ENCODE measurements at places on chromosomes 13 and 19.

DNA sequence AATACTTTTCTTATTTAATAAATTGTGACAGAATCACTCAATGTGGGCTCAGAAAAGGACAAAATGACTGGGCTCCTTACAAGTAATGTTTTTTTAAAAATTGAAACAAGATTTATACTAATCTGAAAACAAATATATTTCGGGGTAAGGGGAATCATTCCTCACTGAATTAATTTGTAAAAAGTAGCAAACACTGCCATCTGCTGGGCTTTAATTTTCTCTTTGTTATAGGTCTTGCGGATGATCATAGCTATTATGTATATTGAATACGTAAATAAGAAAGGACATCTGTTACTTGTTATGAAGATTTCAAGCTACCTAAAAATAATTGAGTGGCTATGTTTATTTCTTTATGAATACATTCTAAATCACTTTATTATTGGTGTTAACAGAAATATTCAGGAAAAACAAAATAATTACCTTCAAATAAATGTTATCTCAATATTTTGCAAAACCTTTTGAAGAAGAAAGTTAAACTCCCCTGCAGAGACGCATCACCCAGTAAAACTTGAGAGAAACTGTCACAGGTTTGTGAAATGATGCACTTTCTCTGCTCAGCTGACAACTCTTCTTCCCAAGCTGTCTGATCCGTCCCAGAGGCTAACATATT lies 17.8 kb upstream of the ENOX1 start:
- peak; percentile 75 for DNase-seq

GRCh38 chr13:52104624-52105023 lies 24.2 kb downstream of the NEK5 start:
- peak; percentile 7 for DNase-seq

DNA sequence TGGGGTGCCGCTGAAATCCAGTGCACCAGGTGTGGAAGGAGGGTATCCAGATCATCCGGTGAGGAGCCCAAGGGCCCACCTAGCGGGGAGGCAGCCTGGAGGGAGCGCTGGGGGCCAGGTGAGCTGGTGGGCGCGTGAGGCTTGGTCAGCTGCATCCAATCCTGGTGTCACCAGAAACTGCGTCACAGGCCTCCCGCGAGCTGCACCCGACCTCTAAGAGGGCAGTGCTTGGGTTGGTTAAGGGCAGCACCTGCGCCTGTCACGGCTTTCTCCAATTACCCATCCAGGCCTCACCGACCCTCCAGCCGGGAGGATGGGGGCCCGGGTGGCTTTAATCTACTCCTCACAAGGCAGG lies 284 bp downstream of the RNF17 start:
- no peak for DNase-seq

DNA sequence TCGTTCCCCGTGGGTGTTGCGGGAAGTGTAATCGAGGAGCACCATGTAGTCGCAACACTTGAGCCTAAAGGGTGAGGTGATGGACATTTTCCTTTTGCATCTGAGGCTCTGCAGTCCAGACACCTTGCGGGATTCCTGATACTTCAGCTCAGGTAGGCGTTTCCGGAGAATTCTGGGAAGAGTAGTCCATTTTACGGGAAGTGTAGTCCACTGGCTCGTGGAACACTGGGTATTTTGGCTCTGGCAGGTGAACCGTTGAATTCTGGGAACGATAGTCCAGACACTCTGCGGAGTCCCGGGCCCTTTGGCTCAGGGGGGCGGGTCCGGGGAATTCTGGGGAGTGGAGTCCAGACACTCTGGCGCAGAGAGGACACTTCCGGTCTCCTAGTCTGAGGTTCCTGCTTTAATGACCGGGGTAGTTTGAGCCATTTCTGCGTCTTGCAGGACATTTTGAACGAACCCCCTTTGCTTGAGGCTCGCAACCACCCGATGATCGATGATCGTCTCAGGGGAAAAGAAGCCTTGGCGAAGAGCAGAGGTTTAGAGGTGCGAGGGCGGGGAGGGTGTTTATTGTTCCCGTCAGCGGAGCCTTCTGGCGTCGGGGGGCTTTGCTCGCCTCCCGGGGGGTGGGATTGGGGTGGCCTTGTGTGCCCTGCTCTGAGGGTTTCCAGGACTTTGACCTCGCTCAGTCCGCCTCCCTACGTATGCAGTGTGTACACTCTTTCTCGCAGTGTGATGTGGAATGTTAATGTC lies at the start of gene ZNF223:
ZNF223 (plus strand) TSS at position 387 of the 753 bp plus-strand sequence. CDS start 3,141 bp downstream, outside the sequence.
- DNase-seq = peak; percentile 96

GRCh38 chr19:628168-628567 lies 5.2 kb downstream of the POLRMT start:
- DNase-seq = no peak

GRCh38 chr19:50266896-50267295 lies 62.3 kb downstream of the KCNC3 start:
- no peak for DNase-seq

GRCh38 chr13:32024750-32025149 lies 6.8 kb upstream of the FRY start:
- no peak for DNase-seq

DNA sequence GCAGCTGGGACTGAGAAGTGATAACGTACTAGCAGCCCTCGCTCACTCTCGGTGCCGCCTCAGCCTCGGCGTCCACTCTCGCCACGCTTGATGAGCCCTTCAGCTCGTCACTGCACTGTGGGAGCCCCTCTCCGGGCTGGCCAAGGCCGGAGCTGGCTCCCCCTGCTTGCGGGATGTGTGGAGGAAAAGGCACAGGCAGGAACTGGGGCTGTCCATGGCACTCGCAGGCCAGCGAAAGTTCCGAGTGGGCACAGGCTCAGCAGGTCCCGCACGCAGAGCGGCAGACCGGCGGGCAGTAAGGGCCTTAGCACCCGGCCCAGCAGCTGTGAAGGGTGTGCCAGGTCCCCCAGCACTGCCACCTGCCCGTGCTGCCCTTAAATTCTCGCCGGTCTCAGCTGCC lies 38.8 kb upstream of the SGCG start:
- DNase-seq = no peak

DNA sequence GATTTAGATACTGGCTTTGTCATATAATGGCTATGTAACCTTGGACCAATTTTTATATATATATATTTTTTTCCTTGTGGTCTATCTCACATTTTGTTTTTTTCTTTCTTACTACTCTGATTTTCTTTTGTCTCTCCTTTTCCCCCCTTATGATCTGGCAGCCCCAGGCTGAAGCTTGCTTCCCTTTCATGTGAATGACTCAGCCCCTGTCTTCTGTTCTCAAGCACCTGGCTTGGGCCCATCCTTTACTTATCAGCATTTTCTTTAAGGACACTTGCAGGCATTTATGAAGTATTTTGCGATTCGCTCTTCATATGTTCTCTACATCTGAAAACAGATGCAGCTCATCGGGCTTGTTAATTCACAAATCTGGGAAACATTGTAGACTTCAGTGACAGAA lies 163.6 kb downstream of the SPRY2 start:
- no peak for DNase-seq

GRCh38 chr19:10625762-10626138 lies 397 bp downstream of the SLC44A2 start:
- DNase-seq = no peak

Measured in GM23248 (cell line).